ENCODE measurements at places on chromosomes 5 and 9.
A peak's percentile ranks its signal among the peaks of the same experiment; 100 is the strongest.

DNA sequence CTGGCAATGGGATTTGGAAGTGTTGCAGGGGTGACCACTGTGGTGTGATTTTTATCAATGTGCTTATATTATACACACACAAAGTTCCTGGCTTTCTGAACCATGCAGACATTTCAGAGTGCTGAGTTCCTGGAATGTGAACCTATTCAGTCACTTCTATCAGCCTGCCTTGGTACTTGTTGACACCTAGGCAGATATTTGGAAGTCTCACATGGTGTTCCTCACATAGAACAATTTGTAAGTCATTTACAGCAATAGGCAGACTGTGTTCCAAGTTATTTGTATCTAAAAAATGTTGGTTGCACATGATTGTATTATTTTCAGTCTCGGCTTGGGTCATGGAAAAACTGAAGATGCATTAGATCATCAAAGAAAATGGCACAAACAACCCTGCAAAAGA is 182.2 kb downstream of the SREK1 start:
- DNase-seq = no peak

- no peak for DNase-seq
Measured at GRCh38 chr9:131432597-131433301, 38.9 kb downstream of the PRRC2B start.

DNA sequence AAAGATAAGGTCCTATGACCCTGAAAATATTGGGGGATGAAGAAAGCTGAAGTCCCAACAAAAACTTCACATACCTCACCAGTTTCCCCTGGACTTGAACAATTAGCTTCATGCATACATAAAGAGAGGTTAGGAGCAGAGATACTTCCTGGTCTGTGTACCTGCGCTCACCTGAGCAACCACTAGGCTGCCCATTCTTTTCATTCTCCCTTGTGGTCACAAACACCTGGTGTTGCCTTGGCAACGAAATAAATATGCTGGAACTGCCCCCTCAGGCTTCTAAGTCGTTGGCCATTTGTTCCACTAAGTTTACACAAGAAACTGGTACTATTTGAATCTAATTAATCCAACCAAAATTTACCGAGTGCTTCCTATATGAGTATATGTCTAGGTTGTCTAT is 18.1 kb downstream of the OTP start:
- no peak for DNase-seq

DNA sequence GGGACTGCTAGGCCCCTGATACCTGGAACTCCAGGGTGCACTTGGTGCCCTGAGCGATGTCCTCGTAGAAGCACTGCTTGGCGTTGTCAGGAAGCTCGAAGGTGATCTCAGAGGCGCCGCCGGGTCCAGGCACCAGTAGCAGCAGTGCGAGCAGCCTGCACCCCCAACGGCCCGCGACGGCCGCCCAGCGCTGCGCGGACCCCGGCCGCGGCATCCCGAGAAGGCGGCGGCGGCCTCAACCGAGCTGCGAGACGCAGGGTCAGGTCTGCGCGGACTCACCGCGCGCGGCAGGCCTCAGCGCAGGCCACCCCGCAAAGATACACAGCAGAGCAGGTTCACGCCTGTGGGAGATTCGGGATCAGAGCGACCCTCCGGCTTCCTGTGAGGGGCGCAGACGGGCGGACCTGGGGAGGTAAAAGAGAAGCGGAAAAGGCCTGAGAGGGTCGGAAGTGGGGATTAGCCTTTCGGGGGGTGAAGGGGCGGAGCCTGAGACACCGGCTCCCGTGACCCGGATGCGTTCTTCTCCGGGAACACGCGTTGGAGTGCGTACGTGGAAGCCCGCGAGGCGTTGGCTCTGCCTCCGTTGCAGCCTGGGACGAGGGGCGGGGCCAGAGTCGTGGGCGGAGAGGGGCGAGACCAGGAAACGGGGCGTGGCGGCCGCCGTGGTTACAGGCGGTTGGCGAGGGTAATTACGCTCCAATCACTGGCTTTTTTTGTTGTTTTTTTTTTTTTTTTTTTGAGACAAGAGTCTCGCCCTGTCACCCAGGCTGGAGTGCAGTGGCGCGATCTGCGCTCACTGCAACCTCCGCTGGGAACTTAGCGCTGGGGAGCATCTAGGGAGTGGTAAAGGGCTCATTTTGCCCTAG is at the start of gene TMED7:
Gene TMED7, minus strand, starts transcription at position 458 of the 866 bp plus-strand sequence. Its CDS starts 244 bp downstream, at position 214.
- DNase-seq = peak; percentile 71

DNA sequence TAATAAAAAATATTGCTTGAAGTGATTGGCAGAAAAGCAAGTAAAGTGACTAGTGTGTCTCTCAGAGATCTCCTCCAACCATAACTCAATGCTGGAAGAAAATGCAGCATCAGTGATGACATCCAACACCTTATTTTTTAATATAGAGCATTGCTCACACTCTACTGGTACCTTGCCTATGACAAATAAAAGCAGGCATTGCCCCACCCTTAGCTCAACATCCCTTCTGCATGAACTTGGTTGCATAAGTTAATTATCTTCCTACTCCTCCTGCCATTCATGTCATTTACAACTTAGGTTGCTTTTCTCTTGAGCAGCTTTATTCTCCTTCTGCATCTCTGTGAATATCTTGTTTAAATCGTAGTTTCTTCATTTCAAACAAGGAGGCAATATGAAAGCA is 41.2 kb downstream of the FEM1C start:
- DNase-seq = no peak

GRCh38 chr9:112556497-112557442 is 70.1 kb downstream of the KIAA1958 start:
- no peak for DNase-seq

Measured in NT2/D1 (cell line).